ENCODE measurements at places on chromosomes 12 and 14. TPM values are rescaled to one million over a fixed set of nuclear protein-coding genes. Genes with fewer than 3 reads are reported as not detected.

PLA2G1B gene
- total RNA-seq = not detected

DNA sequence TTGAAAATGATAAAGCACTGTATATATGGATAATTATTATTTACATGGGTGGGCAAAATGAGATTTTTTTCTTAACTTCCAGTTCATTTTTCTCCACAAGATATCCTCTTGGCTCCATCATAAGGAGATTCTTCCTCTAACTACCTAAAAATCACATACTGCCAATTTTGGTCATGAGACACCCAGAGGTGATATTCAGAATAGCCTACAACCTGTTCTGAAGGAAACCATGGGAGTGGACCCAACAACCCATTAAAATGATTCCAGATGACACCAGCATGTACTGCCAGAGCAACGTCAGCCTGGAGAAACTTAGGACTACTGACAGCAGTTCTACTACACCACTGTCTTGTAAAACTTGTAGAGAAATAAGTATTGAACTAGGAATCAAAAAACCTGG, 136.3 kb upstream of the TMPO start:
- no peak overlapping the region for H3K4me3 ChIP-seq
- H3K27ac ChIP-seq = no peak overlapping the region
- peaks cover 17% of the 10 kb centered on the region for H3K27me3 ChIP-seq
- H3K4me1 ChIP-seq = no peaks in the 10 kb centered on the region

DNA sequence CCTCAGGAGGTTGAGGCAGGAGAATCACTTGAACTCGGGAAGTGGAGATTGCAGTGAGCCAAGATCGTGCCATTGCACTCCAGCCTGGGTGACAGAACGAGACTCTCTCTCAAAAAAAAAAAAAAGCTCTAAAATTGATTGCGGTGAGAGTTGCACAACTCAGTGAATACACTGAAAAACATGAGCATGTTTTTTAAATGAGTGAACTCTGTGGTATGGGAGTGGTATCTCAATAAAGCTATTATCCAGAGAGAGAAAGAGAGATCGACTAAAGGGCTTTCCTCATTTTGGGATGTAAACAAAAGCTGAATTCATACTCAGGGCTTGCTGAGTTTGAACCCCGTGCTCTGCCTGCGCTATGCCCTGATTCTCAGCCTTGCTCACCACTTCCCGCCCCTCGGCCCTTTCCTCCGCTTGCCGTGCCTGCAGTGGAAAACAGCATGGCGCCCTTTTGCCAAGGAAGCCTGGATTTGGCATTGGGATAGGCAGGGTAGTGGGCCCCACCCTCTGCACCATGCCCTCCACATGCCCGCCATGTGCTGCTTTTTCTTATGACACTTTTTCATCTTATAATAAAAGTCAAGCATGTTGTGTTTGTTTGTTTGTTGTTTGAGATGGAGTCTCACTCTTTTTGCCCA, 102.5 kb downstream of the LGMN start:
- no peak overlapping the region for H3K4me3 ChIP-seq
- H3K4me1 ChIP-seq = peaks cover 29% of the 10 kb centered on the region

GRCh38 chr12:3119756-3120601, 42.8 kb downstream of the TSPAN9 start:
- H3K4me1 ChIP-seq = peaks cover 92% of the 10 kb centered on the region
- peak overlapping the region; percentile 86 for H3K27ac ChIP-seq
- no peaks in the 10 kb centered on the region for H3K27me3 ChIP-seq
- DNase-seq = peak; percentile 79
- peak overlapping the region; percentile 4 for H3K4me3 ChIP-seq

ADAM20 gene
- 0.27 TPM for total RNA-seq

DNA sequence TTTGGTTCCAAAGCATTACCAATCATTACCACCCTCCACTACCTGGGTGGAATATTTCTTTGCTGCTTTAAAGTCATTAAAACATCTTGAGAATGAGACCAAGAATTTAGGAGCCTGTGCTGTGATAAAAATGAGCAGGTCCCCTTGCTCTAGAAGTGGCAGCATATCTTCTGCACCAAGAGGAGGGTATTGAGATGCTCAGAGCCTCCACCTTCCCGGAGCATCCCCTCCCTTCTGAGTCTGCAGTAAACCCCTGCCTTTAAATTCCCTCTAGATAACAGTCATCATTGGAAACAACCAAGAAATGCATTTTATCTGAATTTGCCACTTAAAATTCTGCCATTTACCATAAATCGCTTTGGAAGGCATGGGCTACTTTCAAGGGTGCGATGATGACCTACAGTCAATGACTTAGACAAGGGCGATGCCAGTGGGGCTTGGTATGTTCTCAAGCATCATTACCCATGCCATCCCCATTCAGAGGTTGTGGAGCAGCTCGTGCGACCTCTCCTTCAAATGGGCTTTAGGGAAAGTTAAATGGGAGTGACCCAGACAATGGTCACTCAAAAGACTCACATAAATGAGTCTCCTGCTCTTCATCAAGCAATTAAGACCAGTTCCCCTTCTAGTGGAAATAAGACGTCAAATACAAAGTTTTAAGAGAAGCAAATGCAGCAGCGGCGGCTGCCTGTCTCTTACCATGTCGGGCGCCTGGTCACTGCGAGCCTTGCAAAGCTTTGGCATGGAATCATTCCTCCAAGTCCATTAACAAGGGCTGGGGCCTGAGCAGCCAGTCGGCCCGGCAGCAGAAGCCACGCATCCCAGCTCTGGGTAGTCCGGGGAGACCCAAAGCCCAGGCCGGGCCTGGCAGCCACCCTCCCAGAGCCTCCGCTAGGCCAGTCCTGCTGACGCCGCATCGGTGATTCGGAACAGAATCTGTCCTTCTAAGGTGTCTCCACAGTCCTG, 334.5 kb downstream of the TMEM121 start:
- H3K36me3 ChIP-seq = no peaks in the 10 kb centered on the region
- no peak overlapping the region for H3K4me3 ChIP-seq
- DNase-seq = peak; percentile 1
- H3K27me3 ChIP-seq = peaks cover 42% of the 10 kb centered on the region
- H3K4me1 ChIP-seq = no peaks in the 10 kb centered on the region

GRCh38 chr12:28866715-28867503, 282.2 kb upstream of the FAR2 start:
- H3K36me3 ChIP-seq = no peaks in the 10 kb centered on the region
- no peak overlapping the region for H3K4me3 ChIP-seq
- H3K4me1 ChIP-seq = peaks cover 3% of the 10 kb centered on the region
- DNase-seq = no peak
- H3K27me3 ChIP-seq = no peaks in the 10 kb centered on the region
- peak overlapping the region; percentile 32 for H3K27ac ChIP-seq

- no peak for DNase-seq
- H3K27me3 ChIP-seq = no peaks in the 10 kb centered on the region
- H3K4me1 ChIP-seq = no peaks in the 10 kb centered on the region
- no peak overlapping the region for H3K27ac ChIP-seq
- no peaks in the 10 kb centered on the region for H3K36me3 ChIP-seq
- no peak overlapping the region for H3K4me3 ChIP-seq
Measured at GRCh38 chr14:68016255-68016914, 196.8 kb downstream of the RAD51B start.

GRCh38 chr14:83664389-83664788, 1865.6 kb upstream of the FLRT2 start:
- no peaks in the 10 kb centered on the region for H3K36me3 ChIP-seq
- no peak overlapping the region for H3K4me3 ChIP-seq
- no peaks in the 10 kb centered on the region for H3K27me3 ChIP-seq
- H3K4me1 ChIP-seq = no peaks in the 10 kb centered on the region
- H3K27ac ChIP-seq = no peak overlapping the region

GRCh38 chr12:23455283-23455682, 494.2 kb downstream of the SOX5 start:
- no peak overlapping the region for H3K27ac ChIP-seq
- no peaks in the 10 kb centered on the region for H3K4me1 ChIP-seq
- no peaks in the 10 kb centered on the region for H3K27me3 ChIP-seq
- DNase-seq = no peak
- no peaks in the 10 kb centered on the region for H3K36me3 ChIP-seq

BHLHE41 gene
- total RNA-seq = 33.4 TPM

DNA sequence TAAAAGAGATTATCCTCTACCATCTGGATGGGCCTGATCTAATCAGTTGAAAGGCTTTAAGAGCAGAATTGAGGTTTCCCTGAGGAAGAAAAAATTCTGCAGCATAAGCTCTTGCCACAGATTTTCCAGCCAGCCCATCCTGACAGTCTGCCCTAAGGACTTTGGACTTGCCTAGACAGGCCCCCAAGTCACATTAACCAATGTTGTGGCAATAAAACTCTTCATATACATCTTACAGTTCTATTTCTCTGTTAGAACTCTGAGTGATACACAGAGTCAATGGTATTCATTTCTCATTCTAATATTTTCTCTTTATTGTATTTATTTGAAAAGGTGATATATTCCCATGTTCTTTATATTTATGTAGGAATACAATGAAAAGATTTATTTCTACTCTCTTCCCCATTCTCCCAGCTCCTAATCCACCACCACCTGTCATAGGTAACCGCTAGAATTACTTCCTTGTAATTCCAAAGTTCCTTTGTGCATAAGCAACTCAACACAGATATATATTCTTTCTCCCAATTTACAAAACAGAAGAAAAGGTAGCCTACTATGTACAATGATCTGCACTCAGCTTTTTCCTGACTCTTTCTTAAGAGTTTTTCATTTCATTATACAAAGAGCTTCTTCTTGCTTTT, 182.1 kb downstream of the CAPZA3 start:
- no peaks in the 10 kb centered on the region for H3K4me1 ChIP-seq
- no peak overlapping the region for H3K4me3 ChIP-seq
- H3K27ac ChIP-seq = no peak overlapping the region
- no peaks in the 10 kb centered on the region for H3K27me3 ChIP-seq
- DNase-seq = no peak
- H3K36me3 ChIP-seq = no peaks in the 10 kb centered on the region

FGF23 gene
- total RNA-seq = not detected

- H3K4me1 ChIP-seq = no peaks in the 10 kb centered on the region
- DNase-seq = no peak
- H3K27ac ChIP-seq = no peak overlapping the region
- no peaks in the 10 kb centered on the region for H3K36me3 ChIP-seq
- H3K27me3 ChIP-seq = no peaks in the 10 kb centered on the region
Measured at GRCh38 chr14:50085570-50086320, 30.6 kb downstream of the VCPKMT start.

MPHOSPH9 gene
- total RNA-seq = 23.9 TPM

GRCh38 chr14:104163541-104163940, 25.2 kb downstream of the KIF26A start:
- H3K27ac ChIP-seq = no peak overlapping the region
- no peak for DNase-seq
- no peaks in the 10 kb centered on the region for H3K36me3 ChIP-seq
- no peaks in the 10 kb centered on the region for H3K27me3 ChIP-seq

DNA sequence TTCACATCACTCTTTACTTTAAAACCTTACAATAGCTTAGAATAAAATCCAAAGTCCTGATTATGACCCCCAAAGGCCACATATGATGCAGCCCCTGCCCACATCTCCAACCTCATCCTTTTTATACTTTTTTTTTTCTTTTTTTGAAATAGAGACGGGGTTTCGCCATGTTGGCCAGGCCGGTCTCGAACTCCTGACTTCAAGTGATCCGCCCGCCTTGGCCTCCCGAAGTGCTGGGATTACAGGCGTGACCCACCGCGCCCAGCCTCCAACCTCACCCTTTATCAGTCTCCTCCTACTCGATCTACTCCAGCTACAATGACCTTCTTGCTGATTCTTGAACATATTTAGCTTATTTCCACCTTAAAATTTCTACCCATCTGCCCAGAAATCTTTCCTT, 1.2 kb upstream of the MAPKAPK5 start:
- H3K36me3 ChIP-seq = peaks cover 15% of the 10 kb centered on the region
- no peaks in the 10 kb centered on the region for H3K27me3 ChIP-seq
- peak overlapping the region; percentile 98 for H3K27ac ChIP-seq
- H3K4me3 ChIP-seq = peak overlapping the region; percentile 96
- DNase-seq = no peak

- H3K36me3 ChIP-seq = peaks cover 24% of the 10 kb centered on the region
- H3K4me1 ChIP-seq = peaks cover 5% of the 10 kb centered on the region
- H3K27me3 ChIP-seq = no peaks in the 10 kb centered on the region
- no peak overlapping the region for H3K27ac ChIP-seq
- DNase-seq = no peak
Measured at GRCh38 chr14:65627315-65627714, 214.8 kb downstream of the FUT8 start.

RPAP3 gene
- 24.2 TPM for total RNA-seq

LRRC43 gene
- 0.74 TPM for total RNA-seq

DNA sequence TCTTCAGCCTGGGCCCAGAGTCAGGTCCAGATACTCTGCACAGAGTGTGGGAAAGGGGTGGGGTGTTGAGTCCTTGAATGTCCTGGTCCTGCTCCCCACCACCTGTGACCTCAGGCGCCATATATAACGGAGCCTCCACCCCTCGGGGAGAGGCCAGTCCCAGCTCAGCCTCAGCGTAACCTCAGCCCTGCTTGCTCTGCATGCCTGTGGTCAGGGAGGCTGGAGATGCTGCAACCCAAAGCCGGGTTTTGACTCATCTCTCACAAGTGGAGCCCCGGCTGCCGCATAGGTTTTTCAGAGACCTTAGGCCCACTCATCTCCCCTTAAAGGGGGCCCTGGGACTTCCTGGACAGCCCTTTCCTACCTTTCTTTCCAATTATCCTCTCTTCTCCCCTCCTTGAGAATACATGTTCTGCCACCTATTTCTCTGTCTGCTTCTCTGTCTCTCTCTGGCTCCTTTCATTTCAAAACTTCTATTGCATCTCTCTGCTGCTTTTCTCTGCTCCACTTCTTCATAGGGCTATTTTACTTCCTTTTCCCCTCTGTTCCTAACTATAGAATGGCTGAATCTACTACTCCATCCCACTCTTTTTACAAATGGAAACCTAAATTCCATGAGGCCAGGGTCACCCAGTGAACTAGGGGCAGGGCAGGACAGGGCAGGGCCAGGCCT, 1.2 kb downstream of the ITGB7 start:
- no peak overlapping the region for H3K27ac ChIP-seq
- no peak for DNase-seq
- no peak overlapping the region for H3K4me3 ChIP-seq
- peaks cover 16% of the 10 kb centered on the region for H3K4me1 ChIP-seq
- H3K27me3 ChIP-seq = no peaks in the 10 kb centered on the region

FAM181A gene
- not detected for total RNA-seq

PRB2 gene
- total RNA-seq = not detected

- no peak for DNase-seq
- no peak overlapping the region for H3K27ac ChIP-seq
- no peak overlapping the region for H3K4me3 ChIP-seq
- peaks cover 38% of the 10 kb centered on the region for H3K4me1 ChIP-seq
Measured at GRCh38 chr14:52891800-52892199, 59.0 kb downstream of the FERMT2 start.

DNA sequence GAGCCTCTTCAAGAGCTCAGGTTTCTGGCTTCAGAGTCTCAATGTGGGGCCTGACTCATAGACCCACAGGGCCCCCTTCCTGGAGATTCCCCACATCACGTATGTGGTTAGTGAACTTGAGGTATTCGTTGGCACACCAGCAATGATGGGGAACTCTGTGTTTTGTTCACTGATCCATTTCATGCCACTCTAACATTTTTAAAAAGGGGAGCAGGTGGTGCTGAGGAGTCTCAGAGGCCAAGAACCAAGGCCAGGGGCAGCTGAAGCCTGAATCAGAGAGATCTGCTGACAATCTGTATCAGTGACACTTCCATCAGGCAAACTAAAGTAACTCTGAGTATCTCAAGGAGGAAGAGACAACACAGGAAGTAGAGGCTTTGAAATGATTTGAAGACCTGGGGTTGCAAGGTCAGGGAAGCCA, 323.4 kb downstream of the VRK1 start:
- H3K36me3 ChIP-seq = no peaks in the 10 kb centered on the region
- H3K4me3 ChIP-seq = no peak overlapping the region
- no peaks in the 10 kb centered on the region for H3K4me1 ChIP-seq
- DNase-seq = no peak
- H3K27me3 ChIP-seq = peaks cover 51% of the 10 kb centered on the region

PRR4 gene
- 1.2 TPM for total RNA-seq

GRCh38 chr12:46898989-46899388, 73.2 kb upstream of the SLC38A4 start:
- H3K27me3 ChIP-seq = no peaks in the 10 kb centered on the region
- DNase-seq = no peak
- no peaks in the 10 kb centered on the region for H3K4me1 ChIP-seq
- H3K36me3 ChIP-seq = no peaks in the 10 kb centered on the region
- H3K27ac ChIP-seq = no peak overlapping the region
